ENCODE measurements at places on chromosomes 6 and 20.
A peak's percentile ranks its signal among the peaks of the same experiment; 100 is the strongest.

GRCh38 chr20:54726687-54727300 lies 251.4 kb downstream of the DOK5 start:
- DNase-seq = no peak

DNA sequence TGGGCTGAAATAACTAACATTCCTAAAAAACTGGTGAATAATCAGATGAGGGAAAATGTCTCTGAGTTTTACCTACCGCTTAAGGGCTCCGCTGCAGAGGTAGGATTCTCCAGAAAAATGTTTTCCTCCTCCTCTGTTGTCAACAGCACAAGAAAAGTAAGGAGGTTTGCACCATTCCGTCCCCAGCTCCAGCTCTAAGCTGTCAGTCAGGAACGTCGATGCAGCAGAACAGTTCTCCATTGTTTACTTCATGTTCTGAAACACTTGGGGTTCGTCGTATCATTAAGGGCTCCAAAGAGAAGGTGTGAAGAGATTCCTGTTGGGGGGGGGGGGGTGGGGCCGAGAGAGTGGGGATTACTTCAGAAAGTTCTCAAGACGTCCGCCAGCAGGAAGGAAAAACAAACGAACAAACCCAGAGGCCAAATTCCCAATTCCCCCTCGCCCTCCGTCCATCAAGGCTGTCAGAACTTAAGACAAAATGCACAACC lies 734 bp downstream of the MMS22L start:
- DNase-seq = no peak

- DNase-seq = no peak
Observed at GRCh38 chr6:2737885-2738284, 12.8 kb downstream of the MYLK4 start.

GRCh38 chr20:8935878-8936277 lies 133.0 kb upstream of the PLCB4 start:
- no peak for DNase-seq

- no peak for DNase-seq
Observed at GRCh38 chr20:5222919-5223634, 93.7 kb downstream of the PROKR2 start.

DNA sequence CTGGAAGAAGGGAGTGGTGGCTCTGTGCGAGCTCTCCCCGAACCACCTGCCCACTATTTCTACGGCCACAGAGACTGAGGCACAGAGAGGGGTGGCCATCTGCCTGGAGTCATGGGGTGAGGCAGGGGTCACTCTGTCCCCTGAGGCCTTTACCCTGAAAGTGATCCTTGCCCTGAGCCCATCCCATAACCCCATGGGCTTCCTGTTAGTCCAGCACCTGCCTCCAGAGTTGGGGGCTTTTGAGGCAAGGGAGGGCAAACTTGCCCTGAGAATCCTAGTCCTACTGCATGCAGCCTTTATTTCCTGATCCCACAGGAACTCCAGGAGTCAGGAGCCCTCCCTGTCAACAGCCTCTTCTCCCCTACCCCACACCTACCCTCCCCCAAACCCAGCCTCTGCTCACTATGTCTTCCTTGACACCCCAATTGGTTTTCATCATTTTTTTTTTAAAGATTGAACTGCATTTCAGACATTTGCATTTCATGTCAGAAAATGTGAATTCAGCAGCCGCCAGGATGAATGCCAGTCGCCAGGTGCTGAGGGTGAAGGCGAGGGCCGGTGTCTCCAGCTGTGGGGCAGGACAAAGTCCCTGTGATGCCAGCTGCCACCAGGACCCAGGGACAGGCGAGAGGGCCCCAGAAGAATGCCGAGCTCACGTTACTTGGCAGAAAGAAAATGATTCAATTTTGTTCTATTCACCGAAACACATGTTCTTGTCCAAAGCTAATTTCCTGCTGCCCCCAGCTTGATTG lies 47.6 kb upstream of the NNAT start:
- DNase-seq = no peak

- peak; percentile 79 for DNase-seq
Observed at GRCh38 chr20:59817406-59817805, 116.0 kb downstream of the SYCP2 start.

DNA sequence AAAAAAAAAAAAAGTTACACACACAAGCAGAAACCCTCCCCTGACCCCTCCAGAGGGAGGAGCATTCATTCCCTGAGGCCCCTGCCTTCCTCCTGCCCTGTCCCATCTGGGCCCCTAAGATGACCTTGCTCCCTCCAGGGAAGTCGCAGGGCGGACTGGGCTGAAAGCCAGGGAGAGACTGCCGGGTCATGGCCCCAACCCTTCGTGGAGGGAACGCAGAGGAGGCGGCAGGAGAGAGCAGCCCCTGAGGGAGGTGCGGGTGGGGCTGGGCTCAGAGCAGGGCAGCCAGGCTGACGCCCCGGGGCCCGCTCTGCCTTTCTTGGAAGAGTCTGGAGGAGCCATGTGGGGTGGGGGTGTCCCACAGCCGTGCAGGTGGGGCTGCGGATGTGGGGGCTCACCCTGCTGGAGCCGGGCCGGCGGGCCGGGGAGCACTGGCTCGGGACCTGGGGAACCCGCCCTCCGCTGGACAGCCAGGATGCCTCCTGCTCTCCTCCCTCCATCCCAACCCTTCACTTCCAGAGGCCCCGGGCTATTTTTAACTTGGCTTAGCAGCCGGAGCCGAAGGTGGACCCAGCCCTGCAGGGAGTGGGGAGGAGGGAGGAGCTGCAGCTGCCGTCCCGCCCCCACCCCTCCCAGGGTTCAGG lies 15.0 kb upstream of the ABHD16B start:
- DNase-seq = no peak

DNA sequence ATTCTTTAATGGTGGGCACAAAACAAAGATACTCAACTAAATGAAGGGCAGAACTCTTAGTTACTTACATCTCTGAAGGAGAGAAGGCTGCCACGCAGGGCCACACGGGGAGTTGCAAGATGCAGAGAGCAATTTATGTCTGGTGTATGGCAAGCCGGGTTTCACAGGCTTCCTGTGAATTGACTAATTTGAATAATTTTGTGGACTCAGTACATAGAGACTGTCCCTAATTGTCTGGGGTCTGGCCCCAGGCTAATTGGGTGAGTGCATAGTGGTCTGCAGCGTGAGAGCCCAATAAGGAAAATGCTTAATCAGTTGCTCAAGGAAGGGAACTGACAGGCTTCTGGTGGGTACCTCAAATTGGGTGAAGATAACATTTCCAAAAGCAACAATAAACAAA lies 205.7 kb downstream of the OTOR start:
- no peak for DNase-seq

- no peak for DNase-seq
Observed at GRCh38 chr6:19864285-19864684, 27.1 kb downstream of the ID4 start.

GRCh38 chr6:25042984-25043725 lies 107.4 kb upstream of the RIPOR2 start:
- no peak for DNase-seq
